Activated T-cell treated with anti-CD3 and anti-CD28 coated beads, Interleukin-2, amount 50 U/mL, for 72 hours (primary cell): ENCODE measurements at places on chromosomes 2 and 18. TPM values are rescaled to one million over a fixed set of nuclear protein-coding genes. Genes with fewer than 3 reads are reported as not detected.

GRCh38 chr2:159571540-159572260 lies 44.6 kb downstream of the BAZ2B start:
- DNase-seq, result no peak
- no peak overlapping the region for H3K27ac ChIP-seq
- H3K27me3 ChIP-seq, result no peaks in the 10 kb centered on the region
- peaks cover 4% of the 10 kb centered on the region for H3K36me3 ChIP-seq

The FAM110C gene
- total RNA-seq, result 0.72 TPM

- H3K4me3 ChIP-seq, result no peak overlapping the region
- no peak overlapping the region for H3K27ac ChIP-seq
- no peaks in the 10 kb centered on the region for H3K27me3 ChIP-seq
- no peak for DNase-seq
- no peaks in the 10 kb centered on the region for H3K4me1 ChIP-seq
Measured at GRCh38 chr2:76415821-76416220, 705.1 kb upstream of the GCFC2 start.

DNA sequence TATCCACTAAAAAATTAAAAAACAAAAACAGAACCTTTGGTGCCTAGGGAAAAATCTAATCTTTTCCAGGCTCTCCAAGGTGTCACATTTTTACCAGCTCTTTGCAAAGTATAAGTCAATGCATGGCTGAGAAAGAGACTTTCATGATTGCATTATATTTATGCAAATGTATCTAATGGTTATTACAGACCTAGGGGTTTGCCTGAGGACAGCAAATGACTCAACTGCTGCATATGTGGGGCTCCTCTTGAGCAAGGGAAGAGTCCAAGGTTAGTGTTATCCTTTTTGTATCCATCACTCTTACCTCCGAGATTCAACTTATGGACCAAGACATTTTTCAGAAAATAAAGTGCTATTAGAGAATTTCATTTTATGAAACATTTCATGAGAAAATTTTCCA lies 33.9 kb upstream of the RMP24 start:
- no peaks in the 10 kb centered on the region for H3K27me3 ChIP-seq
- no peak for DNase-seq
- H3K27ac ChIP-seq, result no peak overlapping the region
- H3K4me1 ChIP-seq, result peaks cover 4% of the 10 kb centered on the region
- no peaks in the 10 kb centered on the region for H3K36me3 ChIP-seq

GRCh38 chr2:83991992-83992391 lies 467.1 kb downstream of the SUCLG1 start:
- no peaks in the 10 kb centered on the region for H3K36me3 ChIP-seq
- no peak for DNase-seq
- H3K4me1 ChIP-seq, result no peaks in the 10 kb centered on the region
- no peaks in the 10 kb centered on the region for H3K27me3 ChIP-seq

The TUBA4B gene
- total RNA-seq, result not detected

DNA sequence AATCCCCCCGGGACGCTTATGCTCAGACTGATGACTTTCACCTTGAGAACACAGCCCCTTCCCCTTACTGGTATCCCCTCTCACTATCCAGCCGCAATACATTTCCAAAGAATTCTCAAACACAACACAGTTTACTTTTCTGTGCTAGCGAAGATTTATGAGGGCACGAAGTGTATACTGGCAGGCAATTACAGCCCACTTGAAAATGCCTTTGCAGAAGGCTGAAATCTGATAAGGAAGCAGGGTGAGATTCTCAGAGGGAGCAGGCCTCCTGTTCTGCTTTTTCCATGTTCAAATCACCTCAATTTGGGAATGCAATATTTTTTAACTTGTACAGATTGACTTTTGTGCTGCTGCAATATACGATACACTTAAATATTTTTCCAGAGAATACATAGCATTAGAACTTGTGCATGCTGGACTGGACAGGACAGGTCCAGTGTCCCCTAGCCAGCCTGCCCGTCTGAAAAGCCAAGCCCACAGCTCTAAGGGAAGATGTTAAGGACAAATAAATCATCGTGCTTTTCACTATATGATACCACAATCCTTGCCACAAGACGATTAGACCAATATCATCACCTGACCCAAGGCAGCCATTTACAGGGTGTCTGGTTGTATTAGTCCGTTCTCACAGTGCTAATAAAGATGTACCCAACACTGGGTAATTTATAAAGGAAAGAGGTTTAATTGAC lies 262.1 kb downstream of the EPHA4 start:
- H3K27me3 ChIP-seq, result peaks cover 7% of the 10 kb centered on the region
- no peaks in the 10 kb centered on the region for H3K36me3 ChIP-seq
- H3K4me1 ChIP-seq, result no peaks in the 10 kb centered on the region
- DNase-seq, result no peak

DNA sequence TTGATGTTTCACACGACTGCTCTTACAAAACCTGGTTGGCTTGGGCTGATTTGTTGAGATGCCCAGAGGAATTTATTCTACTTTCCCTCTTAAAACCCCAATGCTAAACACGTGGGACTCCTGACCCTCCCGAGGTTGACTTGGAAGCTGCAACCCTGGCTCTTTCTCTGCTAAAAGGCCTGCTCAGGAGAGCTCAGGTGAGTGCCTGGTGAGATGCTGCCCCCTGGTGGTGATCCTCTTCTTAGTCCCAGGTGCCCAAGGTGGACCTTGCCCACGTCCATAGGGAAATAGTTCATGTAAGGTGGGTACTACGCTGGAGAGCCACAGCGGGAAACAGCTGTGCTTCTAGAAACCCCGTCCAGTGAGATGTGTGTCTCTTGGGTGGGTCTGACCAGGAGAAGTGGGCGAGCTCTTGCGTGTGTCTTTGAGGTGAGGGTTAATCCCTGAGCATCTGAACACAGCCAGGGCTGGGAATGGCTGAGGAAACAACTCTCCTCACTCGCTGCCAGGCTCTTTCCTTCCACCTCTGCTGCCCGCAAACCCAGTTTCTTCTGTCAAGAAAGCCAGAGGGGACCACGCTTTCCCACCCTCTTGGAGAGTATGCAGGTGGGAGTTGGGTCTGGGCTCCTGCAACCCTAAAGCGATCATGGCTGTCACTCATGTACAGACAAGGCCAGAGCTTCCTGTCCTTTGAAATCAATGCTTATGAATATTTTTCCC lies 25.5 kb upstream of the PXDN start:
- no peaks in the 10 kb centered on the region for H3K36me3 ChIP-seq
- H3K4me1 ChIP-seq, result no peaks in the 10 kb centered on the region
- peaks cover 5% of the 10 kb centered on the region for H3K27me3 ChIP-seq

GRCh38 chr2:32768387-32769174 lies 140.7 kb downstream of the TTC27 start:
- DNase-seq, result no peak
- H3K36me3 ChIP-seq, result no peaks in the 10 kb centered on the region
- no peaks in the 10 kb centered on the region for H3K4me1 ChIP-seq
- H3K27ac ChIP-seq, result no peak overlapping the region
- H3K4me3 ChIP-seq, result no peak overlapping the region

- H3K4me1 ChIP-seq, result peaks cover 75% of the 10 kb centered on the region
- H3K36me3 ChIP-seq, result no peaks in the 10 kb centered on the region
- no peak overlapping the region for H3K4me3 ChIP-seq
- DNase-seq, result no peak
Measured at GRCh38 chr2:101759162-101759561, 61.7 kb downstream of the MAP4K4 start.

The GPR35 gene
- 48.2 TPM for total RNA-seq

- DNase-seq, result no peak
- no peaks in the 10 kb centered on the region for H3K36me3 ChIP-seq
- H3K4me3 ChIP-seq, result no peak overlapping the region
- H3K4me1 ChIP-seq, result no peaks in the 10 kb centered on the region
Measured at GRCh38 chr18:6328621-6329010, 86.1 kb downstream of the L3MBTL4 start.
